CD4-positive, alpha-beta T cell treated with Interleukin-1 beta for 1 hour (primary cell): ENCODE measurements at places on chromosomes 16 and 17.

DNA sequence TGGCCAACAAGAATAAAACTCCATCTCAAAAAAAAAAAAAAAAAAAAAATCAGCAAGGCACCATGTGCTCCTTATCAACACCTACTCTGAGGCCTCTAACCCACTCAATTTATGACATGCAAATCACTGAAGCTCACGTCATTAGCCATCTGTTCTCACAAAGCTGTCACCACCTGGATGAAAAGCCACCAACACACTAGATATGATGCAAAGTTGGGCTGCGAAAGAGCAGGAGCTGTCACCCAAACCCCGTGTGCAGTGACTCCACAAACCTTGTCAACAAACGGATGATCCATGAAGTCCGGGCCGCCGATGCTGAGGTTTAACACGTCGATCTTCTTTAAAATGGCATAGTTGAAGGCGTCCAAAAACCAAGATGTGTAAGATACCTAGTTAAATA is 25.3 kb downstream of the MBTPS1 start:
- DNase-seq, result no peak

- DNase-seq, result no peak
Observed at GRCh38 chr17:72600934-72601333, 480.1 kb downstream of the SOX9 start.

GRCh38 chr17:83136156-83136555 is 56.7 kb downstream of the METRNL start:
- no peak for DNase-seq

- DNase-seq, result no peak
Observed at GRCh38 chr16:29742683-29743275, 3.0 kb downstream of the C16orf54 start.

DNA sequence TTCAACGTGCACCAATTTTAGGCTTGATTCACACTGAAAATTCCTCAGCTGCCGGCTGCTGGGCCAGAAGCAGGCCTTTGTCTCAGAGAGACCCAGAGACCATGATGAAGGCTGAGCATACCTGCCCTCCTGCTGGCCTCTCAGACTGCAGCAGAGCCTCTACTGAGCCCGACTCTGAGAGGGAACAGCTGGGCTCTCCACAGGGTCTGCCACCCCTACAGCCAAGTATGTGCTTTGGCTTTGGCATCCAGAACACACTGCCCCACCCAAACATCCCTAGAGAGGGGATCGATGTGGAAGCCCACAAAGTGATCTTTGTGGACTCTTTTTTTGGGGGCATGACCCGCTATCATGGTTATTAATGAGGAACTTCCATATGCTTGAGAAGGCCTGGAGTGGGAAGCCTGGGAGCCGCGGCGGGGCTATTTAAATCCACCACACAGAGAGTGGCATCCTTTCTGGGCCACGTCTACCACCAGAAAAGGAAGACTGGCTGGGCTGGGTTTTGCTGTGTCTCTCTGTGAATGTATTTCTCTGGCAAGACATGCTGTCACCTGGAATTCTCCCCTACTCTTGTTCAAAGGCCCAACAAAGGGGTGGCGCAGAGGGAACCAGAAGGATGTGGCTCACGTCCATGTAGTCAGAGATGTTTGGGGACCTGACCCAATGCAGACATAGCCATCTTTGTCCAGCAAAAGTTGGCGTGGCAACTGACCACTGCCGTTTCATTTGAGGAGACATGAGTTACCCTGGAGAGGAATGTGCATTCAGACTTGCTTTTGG is 69.3 kb downstream of the GNAO1 start:
- DNase-seq, result no peak

DNA sequence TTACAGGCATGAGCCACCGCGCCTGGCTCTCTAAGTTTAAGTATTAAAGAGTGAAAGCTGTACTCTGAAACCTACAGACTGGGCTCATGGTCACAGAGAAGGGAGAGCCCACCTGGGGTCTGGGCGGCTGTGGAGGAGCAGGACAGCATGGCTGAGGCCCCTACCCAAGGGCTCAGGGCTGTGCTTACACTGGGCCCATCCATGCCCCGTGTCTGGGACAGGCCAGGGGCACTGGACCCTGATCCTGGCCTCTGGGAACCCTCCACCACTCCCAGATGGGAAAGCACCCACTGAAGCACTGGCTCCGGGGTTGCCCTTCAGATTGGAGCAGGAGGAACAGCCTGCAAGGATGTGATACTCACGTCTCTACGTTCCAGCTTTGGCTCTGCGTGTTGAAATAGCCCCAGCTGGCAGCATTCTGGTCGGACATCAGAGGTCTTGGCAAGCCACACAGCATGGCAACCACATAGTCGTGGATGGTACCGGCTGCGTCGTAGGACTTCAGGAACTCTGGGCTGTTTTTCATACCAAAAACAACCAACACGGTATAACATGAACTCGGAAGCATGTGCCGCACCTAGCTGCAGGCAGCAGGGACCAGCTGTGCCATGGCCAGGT is 13.0 kb downstream of the SHPK start:
- DNase-seq, result no peak
